ENCODE measurements at places on chromosomes 6 and 20.

DNA sequence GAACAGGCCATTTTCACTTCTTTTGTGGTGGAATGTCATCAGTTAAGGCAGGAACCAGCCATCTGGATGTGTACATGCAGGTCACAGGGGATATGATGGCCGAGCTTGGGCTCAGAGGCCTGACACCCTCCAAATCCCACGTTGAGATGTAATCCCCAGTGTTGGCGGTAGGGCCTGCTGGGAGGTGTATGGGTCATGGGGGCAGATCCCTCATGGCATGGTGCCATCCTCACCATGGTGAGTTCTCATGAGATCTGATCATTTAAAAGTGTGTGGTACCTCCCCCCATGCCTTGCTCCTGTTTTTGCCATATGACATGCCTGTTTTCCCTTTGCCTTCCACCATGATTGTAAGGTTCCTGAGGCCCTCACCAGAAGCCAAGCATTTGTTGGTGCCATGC, 26.8 kb downstream of the WDR27 start:
- DNase-seq = no peak

DNA sequence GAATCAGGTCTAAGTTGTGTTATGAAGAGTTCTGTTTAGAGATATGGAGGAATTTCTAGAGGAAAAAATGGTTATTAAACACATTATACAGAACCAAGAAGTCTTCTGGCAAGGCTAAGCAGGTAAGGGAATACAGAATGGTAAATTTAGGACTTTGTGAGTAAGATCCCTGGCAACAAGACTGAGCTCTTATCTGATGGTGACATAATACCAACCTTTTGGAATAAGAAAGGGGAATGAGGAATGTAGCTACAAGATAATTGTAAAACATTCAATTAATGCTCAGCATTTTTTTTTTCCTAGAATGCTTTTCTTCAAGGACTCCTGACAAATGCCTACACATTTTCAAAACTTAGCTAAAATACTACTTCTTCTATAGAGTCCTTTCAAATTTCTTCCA, 51.8 kb downstream of the CYB5R4 start:
- no peak for DNase-seq

DNA sequence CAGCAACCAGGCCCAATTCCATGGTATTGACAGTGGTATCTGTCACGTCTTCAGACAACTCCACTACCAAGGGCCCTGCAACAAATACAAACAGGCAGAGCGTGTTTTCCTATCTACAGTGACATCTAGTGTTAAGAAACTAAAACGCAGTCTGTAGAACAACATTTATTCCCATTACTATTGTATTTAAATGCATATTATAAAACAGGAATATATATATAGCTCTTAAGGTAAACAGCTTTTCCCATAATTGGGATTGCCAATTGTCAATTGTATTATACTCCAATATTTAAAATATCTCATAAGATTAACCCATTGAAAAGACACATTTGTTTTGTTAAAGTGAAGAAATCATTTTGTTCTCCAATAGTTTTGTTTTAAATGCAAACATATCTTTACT, 97.2 kb downstream of the KIF16B start:
- no peak for DNase-seq

DNA sequence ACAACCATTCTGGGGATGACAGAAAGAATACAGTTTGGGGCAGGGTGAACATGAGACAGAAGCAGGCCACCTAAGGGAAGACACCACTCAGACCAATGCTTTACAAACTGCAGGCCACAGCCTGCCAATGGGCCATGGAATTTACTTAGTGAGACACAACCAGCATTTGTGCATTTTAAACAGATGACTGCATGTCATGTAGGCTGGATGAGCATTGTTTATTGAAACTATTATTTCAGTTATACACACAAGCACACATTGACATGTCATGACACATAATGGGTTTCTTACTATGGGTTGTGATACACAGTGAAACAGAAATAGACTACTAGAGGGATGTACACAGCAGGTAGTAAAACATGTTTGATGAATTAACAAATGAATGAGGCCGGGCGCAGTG, 8.0 kb downstream of the PGM3 start:
- no peak for DNase-seq

- DNase-seq = no peak
Measured at GRCh38 chr6:126312013-126312665, 27.8 kb upstream of the CENPW start.

DNA sequence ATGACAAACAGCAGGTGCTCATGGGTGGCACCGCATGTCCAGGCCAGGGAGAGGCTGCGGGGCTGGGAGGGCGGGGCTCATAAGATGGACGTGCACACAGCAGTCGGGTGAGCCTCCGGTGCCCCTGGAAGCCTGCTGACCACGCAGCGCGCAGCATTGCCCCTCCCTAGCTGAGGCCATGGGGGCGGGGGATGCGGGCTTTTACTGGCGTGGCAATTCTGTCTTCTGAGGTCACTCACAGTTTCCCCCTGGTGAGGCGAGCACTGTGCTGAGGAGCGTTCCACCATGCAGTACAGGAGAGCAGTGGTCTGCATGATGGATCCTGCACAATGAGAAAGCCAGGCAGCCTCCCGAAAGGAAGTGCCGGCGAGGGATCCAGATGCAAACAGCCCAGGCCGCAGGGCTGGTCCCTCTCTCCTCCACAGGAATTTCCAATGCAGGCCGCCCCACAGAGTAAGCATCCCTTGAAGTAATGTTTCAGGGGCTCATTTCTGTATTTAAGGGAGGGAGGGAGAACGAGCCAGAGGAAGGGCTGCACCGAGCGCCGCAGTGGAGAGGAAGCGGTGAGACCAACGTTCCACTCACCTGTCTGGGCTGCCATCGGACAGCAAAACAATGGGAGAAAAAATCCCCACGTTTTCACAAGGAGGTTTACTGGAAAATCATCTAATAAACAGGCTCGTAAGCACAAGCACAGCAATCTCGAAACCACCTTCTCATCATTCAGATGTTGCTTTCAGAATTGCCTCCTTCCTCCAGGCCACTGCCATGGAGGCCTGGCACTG, 56.0 kb downstream of the IRF4 start:
- no peak for DNase-seq

- DNase-seq = no peak
Measured at GRCh38 chr6:23879816-23880215, 246.2 kb upstream of the NRSN1 start.

DNA sequence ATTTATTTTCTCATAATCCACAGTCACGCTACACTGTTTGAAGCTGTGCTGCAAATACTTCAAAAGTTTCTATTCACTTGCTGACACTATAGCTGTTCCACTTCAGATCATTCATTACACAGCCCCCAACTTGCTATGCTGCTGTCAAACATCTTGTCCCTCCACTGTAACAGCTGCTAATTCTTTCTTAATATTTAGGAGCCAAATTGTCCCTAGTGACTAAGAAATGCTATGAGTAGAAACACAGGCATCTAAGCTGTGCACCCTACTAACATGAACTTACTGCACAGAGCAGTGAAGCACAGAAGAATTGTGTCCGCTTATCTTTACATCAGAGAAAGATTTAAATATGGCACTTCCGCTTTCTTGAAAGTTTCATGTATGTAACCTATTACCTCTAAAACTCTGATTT, 91.3 kb downstream of the PDE10A start:
- DNase-seq = no peak

DNA sequence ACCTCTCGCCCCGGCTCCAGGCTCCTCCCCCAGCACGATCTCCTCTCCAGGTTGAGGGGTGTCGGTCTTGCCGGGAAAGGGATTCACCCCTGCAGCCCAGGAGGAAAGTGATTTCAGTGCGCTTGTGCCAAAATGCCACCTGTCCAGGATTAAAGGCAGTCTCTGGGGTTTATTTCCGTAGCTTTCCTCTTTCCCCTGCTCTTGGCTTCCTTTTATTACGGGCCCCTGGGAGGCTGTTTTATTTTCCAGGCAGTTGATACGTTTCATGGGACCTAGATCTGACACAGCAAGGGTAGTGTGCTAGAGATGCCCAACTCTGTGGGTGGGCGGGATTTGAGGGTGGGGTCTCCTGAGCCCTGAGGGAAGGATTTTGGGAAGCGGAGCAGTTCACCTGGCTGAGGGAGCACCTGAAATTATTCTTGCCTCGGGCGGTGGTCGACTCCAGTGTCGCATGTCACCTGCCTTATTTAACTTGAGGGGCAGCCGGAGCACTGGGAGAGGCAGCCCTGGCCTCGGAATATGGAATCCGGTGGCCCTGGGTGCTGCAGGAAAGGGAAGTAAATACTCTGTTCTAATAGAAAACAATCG, 9.5 kb upstream of the NKX2-2 start:
- no peak for DNase-seq

DNA sequence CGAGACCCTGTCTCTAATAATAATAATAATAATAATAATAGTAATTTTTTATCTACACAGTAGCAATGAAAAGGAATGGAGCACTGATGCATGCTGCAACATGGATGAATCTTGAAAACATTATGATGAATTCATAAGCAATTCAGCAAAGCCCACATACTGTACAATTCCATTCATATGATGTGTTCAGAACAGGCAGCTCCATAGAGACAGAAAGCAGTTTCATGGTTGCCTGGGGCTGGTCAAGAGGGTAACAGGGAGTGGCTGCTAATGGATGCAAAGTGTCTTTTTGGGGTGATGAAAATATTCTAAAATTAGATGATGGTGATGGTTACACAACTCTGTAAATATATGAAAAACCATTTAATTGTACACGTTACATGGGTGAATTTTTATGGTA, 43.6 kb downstream of the SLC24A3 start:
- no peak for DNase-seq

GRCh38 chr6:19771753-19772336, 65.3 kb upstream of the ID4 start:
- DNase-seq = no peak

- no peak for DNase-seq
Measured at GRCh38 chr20:63333241-63333836, 27.8 kb downstream of the CHRNA4 start.

DNA sequence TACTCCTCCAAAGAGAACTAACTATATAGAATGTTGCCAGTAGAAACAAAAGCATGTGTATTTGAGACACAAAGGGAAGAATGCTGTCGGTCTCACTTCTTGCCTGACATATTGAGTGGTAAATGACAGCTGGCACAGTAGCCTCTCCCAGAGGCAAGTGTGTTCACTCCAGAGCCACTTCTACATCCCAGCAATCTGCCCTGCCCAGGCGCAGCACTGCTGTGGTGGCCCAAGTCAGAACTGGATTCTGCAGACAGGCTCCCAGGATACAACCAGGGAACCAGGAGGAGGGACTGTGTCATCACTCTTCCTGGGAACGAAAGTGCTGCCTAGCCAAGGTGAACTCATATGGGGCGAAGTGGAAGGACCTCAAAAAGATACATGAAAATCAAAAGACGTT, 103.2 kb upstream of the ARMC2 start:
- no peak for DNase-seq

GRCh38 chr6:54245265-54245664, 63.0 kb upstream of the TINAG start:
- no peak for DNase-seq

DNA sequence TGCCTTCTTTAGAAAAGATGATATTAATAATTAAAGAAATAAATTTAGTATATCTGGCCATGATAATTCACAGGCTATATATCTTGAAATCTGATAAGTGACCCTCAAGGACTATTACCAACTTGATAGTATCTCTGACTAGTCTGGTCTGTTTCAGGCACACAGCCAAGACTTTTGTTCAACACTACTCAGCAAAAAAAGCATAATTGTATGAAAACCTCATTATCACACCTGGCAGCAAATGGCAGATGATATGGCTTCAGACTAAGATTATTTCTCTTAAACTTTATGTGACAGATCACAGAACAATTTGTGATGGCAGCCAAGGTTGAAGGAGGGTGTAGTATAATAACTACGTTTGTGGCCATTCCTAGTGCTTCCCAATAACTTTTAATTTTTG, 114.7 kb downstream of the RWDD2A start:
- DNase-seq = no peak

GRCh38 chr6:15630202-15630601, 32.6 kb downstream of the DTNBP1 start:
- no peak for DNase-seq

DNA sequence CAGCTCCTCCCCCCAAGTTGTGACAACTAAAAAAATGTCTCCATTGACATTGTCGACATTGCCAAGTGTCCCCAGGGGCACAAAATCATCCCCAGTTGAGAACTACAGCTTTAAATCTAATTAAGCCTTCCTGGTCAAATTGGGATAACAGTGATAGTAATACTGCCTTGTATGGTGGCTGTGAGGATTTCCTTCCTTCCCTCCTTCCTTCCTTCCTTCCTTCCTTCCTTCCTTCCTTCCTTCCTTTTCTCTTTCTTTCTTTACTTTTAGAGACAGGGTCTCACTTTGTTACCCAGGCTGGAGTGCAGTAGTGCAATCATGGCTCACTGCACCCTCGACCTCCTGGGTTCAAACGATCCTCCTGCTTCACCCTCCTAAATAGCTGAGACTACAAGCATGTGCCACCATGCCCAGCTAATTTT, 29.5 kb upstream of the ARFGEF2 start:
- no peak for DNase-seq

GRCh38 chr6:28648035-28648877, 122.6 kb downstream of the GPX5 start:
- DNase-seq = peak; percentile 45

DNA sequence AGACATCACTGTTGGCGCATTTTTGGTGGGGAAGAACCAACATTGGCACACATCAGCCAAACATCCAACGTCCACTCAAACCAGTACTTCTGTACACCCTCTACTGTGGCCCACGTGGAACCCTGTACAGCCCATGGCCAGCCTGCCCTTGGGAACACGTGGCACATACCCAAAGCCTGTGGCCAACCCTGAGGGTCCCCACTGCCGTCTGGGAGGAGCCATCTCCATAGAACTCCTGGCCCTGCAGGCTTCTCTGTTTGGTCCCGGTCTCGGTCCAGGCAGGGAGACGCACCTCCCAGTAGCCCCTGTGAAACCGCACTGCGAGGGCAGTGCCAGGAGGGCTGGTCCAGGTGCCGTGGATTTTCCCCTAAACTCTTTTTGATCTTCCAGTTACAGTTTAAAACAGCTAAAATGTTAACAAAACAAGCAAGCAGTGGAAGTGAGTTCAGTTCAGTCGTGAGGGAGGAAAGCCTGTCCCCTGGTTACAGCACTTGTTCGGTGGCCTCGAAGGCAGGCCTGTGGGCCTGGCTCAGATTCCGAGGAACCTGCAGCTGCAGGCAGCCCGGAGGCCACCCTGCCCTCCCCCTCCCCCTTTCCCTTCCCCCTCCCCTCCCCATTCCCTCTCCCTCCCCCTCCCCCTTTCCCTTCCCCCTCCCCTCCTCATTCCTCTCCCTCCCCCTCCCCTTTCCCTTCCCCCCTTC, 233.7 kb downstream of the DLL1 start:
- DNase-seq = no peak

- DNase-seq = no peak
Measured at GRCh38 chr6:5361396-5361795, 100.1 kb downstream of the FARS2 start.

DNA sequence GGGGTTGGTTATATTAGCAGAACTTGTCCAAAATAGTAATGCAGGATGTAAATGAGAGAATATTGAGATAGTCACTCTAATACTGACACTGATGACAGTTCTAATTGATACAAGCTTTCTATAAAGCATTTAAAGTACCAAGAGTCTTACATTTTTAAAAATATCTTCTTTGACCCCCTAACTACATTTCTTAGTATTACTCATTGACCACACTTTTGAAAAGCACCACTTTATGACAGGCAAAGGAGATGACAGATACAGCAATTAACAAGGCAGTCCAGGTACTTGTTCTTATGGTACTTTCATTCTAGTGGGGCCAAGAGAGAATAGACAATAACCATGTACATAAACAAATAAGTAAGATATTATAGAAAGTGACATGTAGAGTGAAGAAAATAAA, 139.4 kb upstream of the EYA4 start:
- DNase-seq = no peak

Data from uterus (tissue), 4 donors.